Hematopoietic multipotent progenitor cell treated with erythropoietin and hydrocortisone succinate and interleukin-3 and kit ligand, for 17 days (in vitro differentiated cells): ENCODE measurements at places on chromosomes 11 and 22.

- no peak for DNase-seq
Observed at GRCh38 chr11:119774172-119774763, 45.3 kb upstream of the NECTIN1 start.

DNA sequence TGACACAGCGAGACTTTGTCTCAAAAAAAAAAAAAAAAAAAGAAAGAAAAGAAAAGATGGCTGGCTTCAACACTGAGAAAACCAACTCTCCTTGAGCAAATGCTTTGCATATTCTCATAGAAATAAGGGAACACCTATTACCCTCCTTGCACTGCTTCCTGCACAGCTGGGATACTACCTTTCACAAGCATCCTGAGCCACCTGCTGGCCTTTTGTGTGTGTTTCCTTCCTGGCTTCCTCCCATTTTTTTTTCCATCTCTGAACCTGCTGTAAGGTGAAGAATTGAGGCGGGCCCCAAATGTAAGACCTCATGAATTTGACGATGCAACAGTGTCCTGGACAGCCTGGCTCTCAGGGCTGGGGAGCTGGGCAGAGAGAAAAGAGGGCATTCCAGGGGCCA is 1.9 kb upstream of the RFPL3 start:
- no peak for DNase-seq

DNA sequence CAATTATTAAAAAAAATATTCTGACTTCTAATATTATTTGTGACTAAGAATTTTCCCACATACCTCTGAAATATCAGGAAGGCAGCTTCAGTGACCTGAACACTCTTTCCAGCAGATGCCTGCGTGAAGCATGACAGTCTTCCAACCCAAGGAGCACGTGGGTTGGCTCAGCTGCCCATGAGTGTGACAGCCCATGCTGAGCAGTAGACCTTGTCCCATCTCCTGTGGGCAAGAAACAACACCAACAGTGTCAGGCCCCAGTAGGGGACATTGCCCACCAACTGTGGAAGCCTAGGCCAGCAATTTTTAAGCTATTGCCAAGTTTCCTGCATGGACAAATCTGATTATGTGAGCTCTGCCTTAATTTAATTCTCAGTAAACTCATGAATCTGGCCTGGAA is 66.4 kb upstream of the OLFML1 start:
- DNase-seq = no peak

GRCh38 chr11:86644291-86644690 is 28.1 kb downstream of the ME3 start:
- DNase-seq = no peak

DNA sequence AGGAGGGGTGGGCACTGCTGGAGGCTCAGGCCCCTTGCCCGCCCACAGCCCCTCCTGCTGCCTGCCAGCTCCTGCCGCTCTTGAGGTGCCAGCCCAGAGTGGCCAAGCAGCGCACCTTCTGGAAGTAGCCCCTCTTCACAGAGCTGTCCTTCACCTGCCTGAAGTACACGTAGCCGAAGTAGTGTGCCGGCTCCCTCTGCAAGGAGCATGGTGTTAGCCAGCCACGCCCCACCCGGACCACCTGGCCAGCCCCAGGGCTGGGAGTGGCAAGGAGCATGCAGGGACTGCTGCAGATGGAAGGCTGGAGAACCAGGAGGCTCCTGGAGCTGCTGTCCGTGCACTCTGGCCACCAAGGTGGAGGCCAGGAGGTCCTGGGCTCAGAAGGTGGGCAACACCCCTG is 9.6 kb downstream of the DENND6B start:
- no peak for DNase-seq

- DNase-seq = no peak
Observed at GRCh38 chr11:61680622-61681221, 531 bp downstream of the DAGLA start.

- no peak for DNase-seq
Observed at GRCh38 chr22:35390933-35391332, 9.0 kb upstream of the MCM5 start.

GRCh38 chr11:133776671-133777367 is 68.5 kb downstream of the SPATA19 start:
- no peak for DNase-seq

DNA sequence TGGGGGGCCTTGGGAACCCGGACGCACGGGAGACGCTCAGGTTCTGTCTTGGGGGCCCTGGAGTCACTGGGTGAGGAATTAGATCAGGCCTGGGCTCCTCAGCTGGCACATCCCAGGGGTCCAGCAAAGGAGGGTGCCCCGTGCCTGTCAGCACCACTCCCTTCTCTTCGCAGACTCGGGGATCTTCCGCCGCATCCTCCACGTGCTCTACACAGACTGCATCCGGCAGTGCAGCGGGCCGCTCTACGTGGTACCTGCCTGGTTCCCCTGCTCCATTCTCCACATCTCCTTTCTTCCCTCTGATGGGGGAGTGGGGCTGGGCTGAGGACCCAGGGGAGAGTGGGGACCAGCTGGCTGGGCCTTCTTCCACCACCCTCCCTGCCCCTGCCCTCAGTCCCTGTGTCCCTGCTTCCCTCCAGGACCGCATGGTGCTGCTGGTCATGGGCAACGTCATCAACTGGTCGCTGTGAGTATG is 6.7 kb upstream of the TAGLN start:
- DNase-seq = no peak

DNA sequence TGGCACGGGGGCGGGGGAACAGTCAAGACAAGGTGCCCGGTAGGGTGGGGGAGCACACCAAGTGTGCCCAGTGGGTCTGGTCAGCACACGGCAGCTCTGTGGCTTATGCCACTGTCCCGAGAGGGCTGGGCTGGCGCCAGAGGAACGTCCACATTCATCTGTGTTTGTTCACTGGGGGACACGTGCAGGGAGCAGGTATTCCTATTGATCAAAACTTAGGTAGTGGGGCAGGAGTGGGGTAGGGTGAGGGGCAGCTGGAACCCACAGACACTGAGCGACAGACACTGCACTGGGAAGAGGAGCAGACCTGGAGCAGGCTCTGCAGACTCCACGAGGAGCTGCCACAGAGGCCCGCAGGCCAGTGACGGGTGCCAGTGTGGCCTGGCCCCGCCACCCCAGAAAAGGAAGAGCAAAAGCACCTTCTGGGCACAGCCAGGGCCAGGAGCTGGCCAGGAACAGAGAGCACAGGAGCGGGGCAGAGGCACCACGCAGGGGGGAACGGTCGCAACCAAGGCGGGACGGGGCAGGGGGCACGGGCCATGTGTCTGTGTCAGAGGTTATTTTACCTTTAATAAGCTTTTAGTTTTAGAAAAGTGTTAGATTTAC is 2.1 kb upstream of the MOB2 start:
- DNase-seq = no peak

DNA sequence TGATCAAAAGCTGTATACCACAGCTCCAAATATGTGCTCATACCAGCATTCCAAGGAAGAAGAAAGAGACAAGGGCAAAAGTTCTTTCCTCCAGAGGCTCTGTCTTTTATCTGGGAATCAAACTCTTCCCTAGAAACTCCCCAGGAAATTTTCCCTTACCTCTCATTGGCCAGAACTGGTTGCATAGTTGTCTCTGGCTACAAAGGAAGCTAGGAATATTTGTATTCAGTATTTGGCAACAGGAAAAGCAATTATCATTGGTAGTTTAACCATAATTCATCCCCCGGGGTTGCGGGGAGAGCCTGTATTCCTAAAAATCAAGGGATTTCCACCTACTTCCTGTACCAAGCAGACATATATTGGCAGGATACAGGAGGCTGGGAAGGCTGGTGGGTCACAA is 10.5 kb upstream of the ZFTA start:
- DNase-seq = no peak

DNA sequence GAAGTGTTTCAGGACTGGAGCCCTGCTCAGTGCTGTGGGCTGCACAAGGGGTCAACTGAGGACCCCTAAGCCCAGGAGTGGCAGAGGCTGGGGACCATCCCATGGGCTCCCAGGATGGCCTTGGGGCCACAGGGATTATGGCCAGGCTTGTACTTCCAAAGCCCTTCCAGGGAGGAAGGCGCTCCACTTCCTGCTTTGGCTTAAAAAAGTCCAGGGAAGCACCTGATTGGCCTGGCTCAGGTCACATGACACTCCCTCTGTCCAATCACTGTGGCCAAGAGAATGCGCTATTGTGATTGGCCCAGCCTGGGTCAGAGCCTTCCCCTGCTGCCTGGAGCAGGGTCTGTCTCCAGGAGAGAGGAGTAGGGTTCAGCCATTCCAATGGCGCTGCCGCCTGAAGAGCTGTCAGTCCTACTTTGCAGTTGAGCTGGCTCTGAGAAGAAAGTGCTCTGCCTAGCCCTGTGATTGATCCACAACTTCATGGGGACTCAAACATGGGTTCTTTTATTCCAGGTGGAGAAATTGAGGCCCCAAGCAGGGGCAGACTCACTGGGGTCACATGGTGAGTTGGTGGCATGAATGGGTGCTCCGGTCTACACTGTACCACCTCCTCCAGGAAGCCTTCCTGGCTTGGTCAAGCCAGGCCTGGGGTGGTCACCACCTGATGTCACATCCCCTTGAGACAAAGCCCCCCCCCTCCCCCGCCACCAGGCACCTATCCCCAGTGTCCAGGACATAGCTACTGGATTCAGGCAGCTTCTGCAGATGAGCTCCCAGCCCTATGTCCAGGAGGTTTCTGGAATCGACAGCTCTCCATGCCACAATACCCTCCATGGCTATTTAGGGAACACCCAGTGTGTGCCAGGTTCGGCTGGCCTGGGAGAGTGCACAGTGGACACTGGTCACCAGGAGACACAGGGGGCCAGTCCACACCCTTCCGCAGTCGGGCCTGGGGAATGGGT is 48.2 kb downstream of the RTN4R start:
- DNase-seq = no peak

DNA sequence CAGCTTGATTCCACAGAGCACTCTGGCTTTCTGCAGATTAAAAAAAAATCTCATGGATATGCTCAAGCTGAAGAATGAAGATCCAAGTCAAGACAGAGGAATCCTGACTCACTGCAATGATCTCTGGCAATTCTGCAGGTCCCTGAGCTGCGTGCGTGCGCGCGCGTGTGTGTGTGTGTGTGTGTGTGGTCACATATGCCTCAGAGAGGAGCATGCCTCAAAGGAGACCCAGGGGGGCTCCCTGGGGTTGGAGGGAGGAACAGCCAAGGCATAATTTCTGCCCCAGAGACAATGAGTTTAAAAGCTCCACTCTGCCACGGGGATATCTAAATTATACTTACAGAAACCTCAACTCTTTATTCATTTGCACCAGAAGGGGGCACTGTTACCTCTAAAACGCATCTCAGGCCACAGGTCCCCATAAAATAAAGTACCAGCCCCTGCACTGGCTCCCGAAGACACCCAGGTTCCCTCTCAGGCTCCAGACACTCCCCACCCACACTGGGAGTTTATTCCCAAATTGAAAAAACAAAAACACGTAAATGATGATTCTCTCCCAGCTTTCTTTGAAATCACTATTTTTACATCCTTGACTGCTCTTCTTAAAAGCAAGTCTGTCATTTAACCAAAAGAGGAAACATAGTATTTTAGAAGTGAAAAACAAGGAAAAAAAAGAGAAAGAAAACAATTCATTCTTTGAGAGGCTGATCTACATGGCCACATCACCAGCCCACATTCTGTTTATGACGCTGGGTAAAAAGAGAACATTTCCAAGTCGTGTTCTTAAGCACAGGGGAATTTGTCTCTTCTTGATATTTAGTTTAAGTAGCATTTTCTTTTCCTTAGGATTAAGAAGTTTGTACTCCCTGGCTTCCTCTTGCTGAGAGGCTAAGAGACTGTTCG is 401.0 kb downstream of the LARGE1 start:
- DNase-seq = no peak

DNA sequence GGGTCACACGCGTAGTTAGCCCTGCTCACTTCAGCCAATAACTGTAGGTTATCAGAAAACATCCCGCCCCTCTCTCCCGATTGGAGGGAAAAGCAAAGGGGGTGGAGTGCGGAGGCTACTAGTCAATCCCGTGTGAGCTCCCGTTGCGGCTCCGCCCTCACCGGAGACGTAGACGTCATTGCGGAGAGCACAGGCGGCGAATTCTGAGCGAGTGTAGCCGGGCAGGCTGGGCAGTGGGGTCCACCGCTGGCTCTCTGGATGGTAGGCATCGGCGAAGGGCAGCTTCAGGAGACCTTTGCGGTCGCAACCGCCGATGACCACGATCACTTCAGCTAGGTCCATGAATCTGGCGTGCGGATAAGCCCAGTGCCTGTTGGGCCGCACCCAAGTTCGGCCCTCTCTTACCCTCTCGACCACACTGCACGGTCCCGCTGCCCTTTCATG is 4.7 kb downstream of the KLHL35 start:
- DNase-seq = peak; percentile 90

GRCh38 chr11:114909866-114910265 is 231.5 kb downstream of the NXPE2 start:
- DNase-seq = no peak

GRCh38 chr11:86162239-86162638 is 82.3 kb upstream of the EED start:
- DNase-seq = peak; percentile 61

DNA sequence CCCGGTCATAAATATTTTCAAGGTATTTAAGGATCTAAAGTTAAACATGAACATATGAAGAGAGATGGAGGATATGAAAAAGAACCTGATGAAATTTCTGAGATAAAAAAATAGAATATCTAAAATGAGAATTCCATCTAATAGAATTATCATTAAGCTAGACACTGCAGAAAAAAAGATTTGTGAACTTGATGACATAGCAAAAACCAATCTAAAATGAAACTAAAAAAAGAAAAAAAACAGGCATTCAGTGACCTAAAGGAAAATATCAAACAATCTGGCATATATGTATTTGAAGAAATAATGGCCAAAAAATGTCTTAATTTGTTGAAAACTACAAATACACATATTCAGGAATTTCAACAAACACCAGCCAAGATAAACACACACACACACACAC is 81.6 kb upstream of the ZC3H12C start:
- DNase-seq = no peak

DNA sequence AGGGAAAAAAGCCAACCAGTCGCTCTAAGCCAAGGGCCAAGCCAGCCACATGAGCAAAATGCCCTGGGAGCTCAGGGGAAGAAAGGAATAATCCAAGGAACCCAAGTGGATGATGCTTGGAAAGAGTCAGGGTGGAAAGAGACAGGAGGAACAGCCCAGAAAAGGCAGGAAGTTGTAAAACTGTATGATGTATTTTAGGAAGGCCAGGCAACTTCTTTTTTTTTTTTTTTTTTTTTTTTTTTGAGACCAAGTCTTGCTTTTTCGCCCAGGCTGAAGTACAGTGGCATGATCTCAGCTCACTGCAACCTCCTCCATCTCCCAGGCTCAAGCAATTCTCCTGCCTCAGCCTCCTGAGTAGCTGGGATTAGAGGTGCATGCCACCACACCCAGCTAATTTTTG is 1.6 kb downstream of the LGALS12 start:
- DNase-seq = no peak

GRCh38 chr11:121582296-121582695 is 129.5 kb upstream of the SORL1-AS1 start:
- no peak for DNase-seq

- DNase-seq = no peak
Observed at GRCh38 chr11:67117176-67117575, 1.9 kb upstream of the KDM2A start.

- DNase-seq = no peak
Observed at GRCh38 chr11:398826-399225, 4.8 kb downstream of the PKP3 start.
